ENCODE measurements at places on chromosomes 2 and 18.

DNA sequence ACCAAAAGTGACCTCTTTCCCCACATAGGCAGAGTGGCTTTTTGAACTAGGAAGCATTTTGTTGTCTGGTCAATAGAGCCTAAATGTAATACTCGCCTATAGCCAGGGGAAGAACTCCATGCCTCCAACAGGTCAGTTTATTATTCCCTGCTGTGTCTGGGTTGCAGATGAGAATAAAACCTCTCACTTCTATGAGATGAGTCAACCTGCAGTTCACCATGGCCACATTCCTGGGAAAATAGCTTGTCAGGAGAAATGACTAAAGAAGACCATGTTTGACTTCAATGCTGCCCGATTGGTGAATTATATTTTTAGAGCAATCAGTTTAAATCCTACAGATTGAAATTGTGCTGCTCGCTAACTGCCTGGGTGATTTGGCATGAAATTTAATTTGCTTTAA is 46.7 kb upstream of the LRRTM1 start:
- no peak for DNase-seq

DNA sequence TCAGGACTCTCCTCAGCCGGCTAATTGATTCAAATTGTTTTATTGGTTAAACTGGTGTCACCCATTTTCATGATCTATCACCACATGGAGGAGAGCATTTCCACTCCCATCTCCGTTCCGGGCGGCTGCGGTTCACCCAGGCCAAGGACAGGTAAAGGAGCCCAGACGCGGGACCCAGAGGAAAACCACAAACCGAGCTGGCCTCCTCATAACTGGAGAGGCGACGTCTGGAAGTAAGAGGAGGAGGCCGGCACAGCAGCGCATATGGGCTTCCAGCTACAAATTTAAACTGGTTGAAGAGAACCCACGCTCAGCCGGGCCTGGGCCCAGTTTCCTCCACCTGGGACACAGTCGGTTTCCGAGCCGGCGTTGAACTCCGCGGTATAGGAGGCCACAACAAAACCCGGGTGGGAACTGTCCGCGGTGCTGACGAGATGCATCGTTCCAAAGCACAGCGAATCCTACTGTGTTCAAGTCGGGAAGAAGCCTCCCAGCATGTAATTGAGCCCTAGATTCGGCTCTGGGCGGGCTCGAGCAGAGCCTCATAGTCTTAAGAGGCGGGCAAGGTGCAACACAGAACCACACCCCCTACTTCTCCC is 3.0 kb upstream of the SKOR2 start:
- no peak for DNase-seq

DNA sequence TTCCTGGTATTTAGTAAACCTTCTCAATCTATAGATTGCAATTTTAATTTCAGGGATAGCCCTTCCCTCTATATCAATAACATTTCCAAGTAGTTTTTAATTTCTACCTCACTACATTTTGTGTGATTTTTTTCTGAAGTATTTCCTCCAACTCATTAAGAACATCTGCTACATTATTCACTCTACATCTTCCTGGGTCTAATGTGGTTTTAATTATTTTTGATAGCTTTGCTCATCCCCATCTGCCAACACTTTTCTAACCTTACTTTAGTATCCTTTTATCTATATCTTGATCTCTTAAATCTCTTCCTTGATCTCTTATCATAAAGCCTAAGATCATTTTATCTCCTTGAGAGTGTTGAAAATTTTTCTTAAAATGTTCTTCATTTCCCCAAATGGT is 278.3 kb upstream of the CYP26B1 start:
- no peak for DNase-seq

- DNase-seq, result no peak
These were observed 9.8 kb downstream of the LGALSL start for GRCh38 chr2:64463781-64464180.

GRCh38 chr2:138658187-138658894 is 121.8 kb downstream of the NXPH2 start:
- DNase-seq, result no peak

- no peak for DNase-seq
These were observed 5.3 kb upstream of the SP3 start for GRCh38 chr2:173970516-173970924.

- DNase-seq, result no peak
These were observed 3.6 kb upstream of the DOK6 start for GRCh38 chr18:69397096-69397495.

DNA sequence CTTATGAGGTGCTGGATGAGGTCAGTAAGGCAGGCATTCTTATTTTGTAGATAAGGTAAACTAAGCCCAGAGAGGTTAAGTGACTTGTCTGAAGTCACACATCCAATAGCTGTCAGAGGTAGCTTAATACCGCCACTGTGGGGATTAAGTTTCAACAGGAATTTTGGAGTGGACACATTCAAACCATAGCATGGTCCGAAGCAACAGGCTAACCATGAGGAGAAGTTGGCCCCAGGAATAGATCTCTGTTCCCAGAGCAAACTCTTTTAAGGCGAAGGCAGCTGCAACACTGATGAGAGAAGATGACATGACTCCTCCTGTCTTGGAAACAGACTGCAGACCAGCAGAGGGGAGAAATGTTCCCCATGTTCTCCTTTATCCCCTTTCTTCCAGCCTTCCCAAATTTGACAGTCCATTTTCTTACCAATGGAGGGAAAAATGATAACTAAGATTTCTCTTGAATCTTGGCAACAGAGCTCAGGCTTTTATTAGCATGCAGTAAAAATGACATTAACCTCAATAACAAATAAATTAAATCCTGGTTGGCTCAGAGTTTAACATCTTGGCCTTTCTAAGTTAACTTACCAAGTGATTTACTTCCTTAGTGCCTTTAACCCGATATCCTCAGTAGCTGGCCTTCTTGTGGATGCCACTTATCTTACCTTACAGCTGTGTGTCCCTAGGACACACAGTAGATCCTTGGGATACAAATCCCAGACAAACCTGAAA is 67.9 kb upstream of the STPG4 start:
- no peak for DNase-seq

DNA sequence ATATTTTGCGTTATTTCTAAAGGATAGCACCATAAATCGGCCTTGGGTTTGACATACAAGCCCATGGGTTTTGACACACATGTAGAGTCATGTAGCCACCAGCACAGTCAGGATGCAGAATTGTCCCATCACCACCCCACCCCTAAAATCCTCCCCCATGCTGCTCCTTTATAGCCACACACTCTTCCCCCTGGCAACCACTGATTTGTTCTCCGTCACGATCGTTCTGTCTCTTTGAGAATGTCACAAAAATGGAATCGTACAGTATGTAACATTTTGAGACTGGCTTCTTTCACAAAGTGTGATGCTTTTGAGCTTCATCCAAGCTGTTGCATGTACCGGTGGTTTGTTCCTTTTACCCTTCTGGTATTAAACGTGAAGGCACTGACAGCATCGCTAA is 39.1 kb downstream of the CRACDL start:
- no peak for DNase-seq

DNA sequence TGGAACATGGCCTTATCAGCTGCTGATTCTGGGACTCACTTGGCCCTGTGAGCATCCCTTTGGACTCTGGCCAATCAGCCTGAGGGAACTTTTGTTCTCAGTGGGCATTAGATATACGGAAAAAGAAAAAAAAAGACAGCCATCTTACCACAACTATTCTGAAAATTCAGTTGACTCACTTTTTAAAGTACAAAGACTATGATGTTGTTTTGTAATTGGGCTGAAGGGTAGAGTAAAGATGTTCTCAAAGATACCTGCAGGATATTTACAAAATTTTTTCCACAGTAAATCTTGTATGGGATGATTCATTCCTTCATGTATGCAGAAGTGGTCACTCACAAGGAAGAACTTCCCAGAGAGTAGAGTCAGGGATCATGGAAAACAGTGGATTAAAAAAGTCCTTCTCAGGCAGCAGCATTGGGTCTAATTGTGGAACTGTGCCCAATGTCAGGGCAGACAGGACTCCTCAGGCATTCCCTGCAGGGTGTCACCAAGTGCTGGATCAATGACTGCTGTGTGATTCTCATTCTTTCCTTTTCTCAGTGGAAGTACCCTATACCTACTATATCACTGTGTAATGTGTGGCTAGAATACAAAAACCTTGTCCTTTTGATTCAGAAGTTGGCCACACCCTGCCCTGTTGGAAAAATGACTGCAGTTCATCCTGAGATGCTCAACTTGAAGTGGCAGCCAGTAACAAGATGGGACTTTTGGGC is 35.4 kb downstream of the SULT1C4 start:
- DNase-seq, result no peak

- DNase-seq, result no peak
These were observed 19.1 kb upstream of the STEAP3 start for GRCh38 chr2:119204525-119204924.

DNA sequence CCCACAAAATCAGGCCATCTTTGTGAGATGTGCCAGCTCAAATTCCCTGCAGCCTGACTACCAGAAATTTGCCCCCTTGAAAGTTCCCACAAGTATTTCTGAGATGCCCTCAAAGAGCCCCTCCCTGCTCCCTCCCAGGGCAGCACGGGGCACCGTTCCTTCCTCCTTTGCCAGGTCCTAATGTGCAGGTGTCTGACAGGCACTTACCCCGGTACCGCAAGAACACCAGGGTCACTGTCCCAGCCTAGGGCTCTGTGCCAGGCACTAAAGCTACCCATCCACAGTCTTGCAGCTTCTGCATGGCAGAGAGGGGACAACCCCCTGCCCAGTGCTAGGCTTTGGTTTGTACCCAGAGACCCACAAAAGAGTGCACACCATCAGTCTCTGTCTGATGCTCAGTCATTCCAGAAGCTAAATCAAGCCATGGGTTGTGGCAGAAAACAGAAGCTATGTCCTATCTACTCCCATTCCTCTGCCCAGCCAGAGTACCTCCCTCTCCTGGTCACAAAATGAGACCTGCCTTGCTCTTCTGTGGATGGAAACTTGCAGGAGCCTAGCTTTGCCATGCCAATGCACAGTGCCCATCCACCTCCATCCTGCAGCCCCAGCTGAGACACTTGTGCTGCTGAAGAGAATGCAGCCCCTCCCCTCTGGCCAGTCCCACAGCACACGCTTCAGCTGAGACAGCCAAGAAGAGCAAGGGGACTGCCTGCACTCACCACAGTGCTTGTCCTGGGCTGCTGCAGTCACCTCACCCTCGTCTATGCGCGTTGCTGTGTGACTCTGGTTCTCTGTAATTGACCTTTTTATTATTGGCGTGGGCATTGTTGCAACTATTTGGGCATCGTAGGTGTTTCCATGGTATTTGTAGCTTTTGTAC is 48.7 kb downstream of the INPP5D start:
- DNase-seq, result no peak

GRCh38 chr2:111618226-111618977 is 265.6 kb downstream of the ANAPC1 start:
- DNase-seq, result no peak

- DNase-seq, result no peak
These were observed 60.3 kb downstream of the STEAP3 start for GRCh38 chr2:119283873-119284331.

GRCh38 chr2:168499500-168499899 is 43.4 kb downstream of the CERS6 start:
- DNase-seq, result no peak

Measured in stimulated activated CD8-positive, alpha-beta memory T cell treated with anti-CD3 and anti-CD28 coated beads, Interleukin-7, amount 100 ng/mL, for 24 hours (primary cell).